ENCODE measurements at places on chromosomes 6 and 20.

GRCh38 chr6:143536866-143537691 is 25.6 kb upstream of the FUCA2 start:
- DNase-seq = peak; percentile 41

DNA sequence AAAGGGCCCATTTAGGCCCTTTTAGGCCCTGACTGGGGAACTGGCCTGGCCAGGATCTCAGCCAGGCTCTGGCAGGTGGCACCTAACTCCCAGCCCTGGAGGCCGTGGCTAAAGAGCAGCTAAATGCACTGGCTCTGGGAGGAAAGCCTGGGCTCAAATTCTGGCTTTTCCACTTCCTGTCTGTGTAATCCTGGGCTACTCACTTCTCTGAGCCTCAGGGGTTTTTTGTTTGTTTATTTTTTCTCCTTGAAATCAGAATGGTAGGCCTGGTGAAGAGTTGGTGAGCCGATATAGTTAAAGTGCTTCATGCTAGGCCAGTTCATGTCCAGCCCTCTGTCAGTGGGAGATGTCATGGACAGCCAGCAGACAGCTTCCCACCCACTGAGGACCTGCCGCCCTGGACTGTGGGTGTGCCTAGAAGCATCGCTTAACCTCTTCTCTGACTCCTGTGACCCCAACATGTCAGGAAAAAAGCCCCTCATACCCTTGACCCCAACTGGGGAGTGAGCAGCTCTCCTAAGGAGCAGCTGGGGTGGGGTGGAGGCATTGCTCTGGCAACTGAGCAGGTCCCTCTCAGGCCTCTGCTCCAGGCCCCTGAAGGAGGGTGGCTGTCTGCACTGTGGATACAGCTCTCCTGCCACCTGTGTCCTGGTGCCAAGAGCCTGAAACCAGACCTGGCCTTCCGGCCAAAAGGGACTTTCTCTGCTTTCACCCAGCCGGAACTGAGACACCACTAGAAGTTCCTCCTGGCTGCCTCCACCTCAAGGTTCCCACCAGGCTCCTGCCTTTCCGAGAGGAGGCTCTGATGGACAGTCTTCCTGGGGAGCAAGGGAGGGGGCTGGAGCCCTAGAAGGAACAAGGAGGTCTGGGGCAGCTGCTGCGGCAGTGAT is 57.2 kb upstream of the MYL9 start:
- DNase-seq = no peak

DNA sequence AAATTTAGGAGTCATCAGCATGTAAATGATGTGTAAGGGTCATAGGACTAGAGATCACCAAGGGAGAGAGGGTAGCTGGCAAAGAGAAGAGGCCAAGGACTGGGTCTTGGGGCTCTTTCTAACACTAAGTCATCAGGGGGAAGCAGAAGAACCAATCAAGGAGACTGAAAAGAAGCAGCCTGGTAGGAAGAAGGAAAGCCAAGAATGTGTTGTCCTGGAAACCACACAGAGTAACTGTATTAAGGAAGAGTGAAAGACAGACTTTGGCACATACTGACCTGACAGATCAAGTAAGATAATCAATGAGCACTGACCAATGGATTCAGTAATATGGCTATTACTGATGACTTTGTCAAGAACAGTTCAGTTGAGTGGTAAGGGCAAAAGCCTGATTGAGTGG is 42.3 kb upstream of the LAMA4 start:
- DNase-seq = no peak

DNA sequence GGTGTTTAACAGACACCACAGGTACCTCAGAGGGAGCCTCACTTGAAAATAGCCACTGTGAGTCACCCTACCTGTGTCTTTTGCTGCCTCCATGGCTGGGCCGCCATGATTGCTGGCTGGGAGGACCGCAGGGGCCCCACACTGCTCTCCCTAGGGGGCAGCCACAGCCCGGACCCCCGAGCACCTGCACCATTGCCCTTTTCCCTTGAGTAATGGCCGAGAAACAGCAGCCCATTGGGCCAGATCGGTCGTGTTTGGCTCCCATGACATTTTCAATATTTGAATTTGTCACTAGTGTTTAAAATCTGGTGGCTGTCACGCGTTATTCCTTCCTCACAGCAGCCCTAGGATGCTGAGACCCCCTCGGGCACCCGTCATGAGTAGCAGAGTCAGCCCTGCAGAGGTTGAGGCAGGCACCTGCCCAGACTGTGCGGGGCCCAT is 6.7 kb downstream of the ZBP1 start:
- no peak for DNase-seq

DNA sequence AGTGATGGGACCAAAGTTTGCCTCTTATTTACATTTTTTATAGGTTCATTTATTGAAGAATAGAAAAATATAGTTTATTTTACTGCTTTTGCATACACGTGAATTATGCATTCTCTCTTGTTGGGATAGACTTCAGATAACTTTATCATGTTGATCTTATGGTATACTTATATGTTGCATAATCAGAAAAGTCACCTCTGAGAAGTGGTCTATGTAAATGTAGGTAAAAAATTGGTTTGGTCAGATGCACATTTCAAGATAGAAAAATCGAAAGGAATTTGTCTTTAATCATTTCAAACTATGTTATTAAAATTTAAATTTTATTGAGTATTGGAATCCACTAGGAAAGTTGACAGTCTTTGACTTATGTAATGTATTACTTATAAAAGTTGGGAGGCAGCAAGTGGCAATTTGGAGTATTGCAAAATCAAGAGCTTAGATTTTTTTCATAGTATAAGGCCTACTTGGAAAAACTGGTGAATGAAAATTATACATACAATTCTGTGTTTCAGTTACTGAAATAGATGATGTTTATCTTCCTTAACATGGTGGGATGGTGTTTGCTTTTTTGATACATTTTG is 2.4 kb downstream of the PHF3 start:
- no peak for DNase-seq

DNA sequence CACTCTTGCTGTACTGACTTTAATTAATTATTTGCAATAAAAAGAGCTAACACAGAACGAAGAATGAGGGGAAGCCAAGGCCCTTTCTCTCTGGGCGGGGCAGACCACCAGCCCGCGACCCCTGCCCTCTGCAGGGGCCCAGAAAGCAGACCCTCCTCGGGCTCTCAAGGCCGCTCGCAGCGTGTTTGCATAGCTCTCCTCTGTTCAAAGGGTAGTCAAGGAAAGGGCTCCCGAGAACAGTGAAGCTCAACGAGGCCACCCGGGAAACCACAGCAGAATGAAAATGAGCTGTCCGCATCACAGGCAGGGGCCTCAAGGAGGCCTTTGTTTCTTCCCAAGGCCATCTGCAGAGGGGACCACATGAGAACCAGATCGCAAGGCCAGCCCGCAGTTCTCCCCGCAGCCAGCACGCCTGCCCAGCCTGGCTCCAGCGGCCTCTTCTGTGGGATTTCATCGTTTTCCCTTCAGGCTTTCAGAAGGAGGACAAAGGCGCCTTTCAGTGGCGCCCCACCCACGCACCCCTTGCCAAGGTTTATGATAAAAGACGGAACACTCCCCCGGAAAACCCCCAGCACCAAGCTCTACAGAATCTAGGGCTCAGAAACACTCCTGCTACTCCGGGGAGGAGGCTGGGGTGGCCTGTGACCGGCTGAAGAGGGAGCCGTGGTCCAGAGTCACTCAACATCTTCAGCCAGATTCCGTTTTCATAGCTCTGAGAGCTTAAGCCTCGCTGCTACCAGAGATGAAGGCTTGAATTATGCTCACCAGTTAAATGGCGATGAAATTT is 25.3 kb downstream of the ACSS1 start:
- no peak for DNase-seq

- no peak for DNase-seq
These were observed 103.1 kb upstream of the SMLR1 start for GRCh38 chr6:130724089-130724488.

- DNase-seq = no peak
These were observed 12.8 kb downstream of the KIAA0408 start for GRCh38 chr6:127446356-127446755.

DNA sequence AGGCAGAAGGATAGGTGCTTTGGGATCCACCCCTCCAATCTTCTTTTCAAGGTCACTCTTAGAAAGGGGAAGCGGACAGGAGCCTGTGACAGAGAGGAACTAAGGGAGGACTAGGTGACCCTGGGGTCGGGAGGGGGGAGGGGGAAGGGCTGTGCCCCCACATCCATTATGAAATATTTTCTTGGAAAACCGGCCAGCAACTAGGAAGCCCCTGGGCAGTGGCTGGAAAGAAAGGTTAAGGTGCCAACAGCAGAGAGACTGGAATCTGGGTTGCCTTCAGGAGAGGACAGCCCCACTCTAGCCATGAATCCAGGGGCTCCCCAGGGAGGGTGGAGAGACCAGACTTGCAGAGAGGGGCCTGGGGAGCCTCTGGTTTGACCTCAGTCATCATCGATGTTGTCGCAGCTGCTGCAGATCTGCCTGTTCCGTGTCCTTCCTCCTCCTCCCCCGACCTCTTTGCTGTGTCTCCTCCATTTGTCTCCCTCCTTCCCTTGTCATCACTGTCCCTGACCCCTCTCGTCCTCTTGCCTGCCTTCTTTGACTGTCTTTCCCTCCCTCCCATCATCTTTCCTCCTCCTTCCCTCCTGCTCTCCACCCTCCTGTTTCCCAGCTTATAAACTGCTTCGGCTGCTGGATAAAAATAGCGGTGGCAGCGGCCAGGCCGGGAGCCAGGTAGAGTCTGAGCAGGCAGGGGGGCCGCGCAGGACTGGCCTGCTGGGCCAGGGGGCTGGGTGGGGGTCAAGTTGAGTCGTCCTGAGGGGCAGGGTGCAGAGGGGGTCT is 3.2 kb downstream of the SLC29A1 start:
- DNase-seq = peak; percentile 34

- DNase-seq = no peak
These were observed 132.8 kb upstream of the AGPAT4 start for GRCh38 chr6:161406646-161407045.

- DNase-seq = no peak
These were observed 29.4 kb downstream of the NUDT3 start for GRCh38 chr6:34362909-34363680.

GRCh38 chr6:21665392-21666200 is 72.0 kb downstream of the SOX4 start:
- DNase-seq = no peak

DNA sequence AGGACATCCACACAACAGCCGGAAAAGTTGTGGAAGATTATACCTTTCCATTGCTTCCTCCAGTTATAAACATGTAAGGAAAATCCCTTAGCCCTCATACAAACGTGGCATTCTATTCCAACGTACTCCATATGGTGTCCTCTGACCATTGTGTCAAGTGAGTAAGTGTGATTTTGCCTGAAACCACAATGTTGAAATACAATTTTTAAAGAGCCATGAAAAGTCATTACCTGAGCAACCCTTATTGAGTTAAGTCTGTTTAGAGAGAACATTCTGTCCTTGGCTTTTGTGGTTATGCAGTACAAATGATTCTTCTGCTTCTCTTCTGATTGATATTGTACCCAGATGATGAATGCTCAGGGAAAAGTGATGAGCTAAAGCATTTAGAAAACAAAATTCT is 530.1 kb downstream of the HAO1 start:
- DNase-seq = no peak

DNA sequence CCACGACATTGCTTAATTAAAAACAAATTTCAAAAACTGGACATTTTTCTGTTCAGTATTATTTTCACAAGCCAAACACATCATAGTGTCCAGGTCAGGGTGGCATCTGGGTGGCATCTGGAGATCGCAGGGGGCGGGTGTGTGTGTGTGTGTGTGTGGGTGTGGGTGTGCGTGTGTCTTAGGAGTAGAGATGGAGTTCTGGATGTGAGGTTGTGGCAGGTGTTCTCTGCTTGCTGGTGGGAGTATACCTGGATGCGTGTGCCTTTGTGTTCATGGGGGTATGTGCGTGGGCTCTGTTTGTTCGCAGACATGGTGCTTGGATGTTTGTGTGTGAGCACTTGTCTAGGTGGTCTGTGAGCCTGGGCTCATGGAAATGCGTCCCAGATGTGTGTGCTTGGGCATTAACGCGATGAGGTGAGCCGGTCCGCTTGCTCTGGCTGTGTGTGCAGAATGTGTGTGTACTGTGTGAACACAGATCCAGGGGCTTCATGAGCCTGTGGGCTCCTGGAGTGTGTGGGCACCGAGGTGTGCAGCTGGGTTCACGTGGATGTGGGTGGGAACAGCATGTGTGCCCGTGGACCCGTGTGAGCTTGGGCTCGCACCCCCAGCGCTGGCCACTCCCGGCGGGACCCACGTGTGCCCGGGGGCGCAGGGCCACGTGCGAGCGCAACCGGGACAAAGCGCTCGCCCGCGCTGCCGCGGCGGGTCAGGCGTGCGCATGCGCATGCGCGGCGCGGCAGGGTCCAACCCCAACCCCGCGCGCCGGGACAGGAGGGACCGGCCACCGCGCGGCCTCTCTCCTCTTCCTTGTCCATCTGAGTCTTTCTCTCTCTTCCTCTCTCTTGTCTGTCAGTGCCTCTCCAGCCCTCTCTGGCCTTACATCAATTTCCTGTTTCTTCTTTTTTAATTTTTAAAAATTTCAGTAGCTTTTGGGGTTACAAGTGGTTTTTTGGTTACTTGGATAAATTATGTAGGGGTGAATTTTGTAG is 60.4 kb downstream of the SRC start:
- peak; percentile 22 for DNase-seq

GRCh38 chr20:45515147-45515913 is at the start of gene SPINT3:
SPINT3 (minus strand) TSS chr20:45515622; CDS start chr20:45515608, 14 bp downstream.
- no peak for DNase-seq

GRCh38 chr6:168596344-168596743 is 155.4 kb downstream of the SMOC2 start:
- no peak for DNase-seq

DNA sequence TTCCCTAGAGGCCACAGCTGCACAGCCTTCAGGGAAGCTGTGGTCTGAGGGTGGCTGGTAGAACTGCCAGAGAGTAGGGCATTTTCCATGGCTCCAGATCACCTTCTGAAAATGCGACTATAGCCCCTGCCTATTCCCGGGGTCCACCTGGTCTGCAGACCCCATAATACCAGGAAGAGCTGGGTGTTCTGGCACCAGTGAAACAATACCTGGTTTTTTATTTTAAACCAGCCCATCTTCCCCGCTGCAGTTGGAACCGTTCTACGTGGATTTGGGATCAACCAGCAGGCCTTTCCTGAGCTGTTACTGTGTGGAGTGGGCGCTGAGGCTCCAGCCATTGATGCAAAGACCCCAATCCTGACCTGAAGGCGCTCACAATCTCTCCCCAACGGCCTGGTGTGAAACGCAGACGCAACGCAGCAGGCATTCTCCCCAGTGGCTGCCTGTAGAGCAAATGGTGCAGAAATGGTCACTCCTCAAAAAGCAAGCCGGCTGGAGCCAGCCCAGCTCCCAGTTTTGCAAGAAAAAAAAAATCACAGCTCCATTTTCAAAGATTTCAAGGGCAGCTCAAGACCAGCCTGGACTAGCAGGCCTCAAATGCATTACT is 11.3 kb downstream of the NPEPL1 start:
- no peak for DNase-seq

DNA sequence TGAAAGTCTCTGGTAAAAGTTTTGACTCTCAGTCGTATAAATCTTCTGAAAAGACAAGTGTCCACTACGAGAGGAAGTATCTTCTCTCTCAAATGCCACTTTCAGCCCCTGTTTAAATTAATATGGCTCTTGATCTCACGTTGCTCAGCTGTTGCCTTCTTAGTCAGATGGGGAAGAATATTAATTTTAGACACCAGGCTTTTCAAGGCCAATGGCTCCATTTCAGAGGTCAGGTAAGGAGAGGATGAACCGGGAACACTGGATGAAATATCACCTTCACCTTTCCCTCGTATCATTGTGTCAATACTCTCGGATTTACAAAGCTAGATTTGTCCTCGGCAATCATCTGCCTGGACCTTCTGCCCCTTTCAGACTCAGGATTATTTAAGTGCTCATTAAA is at the start of gene MYLK4:
Gene MYLK4 (minus strand): TSS at position 91 of the 400 bp plus-strand sequence. CDS start 1,628 bp downstream, outside the sequence.
- no peak for DNase-seq

Measured in GF-D8 (cell line).